Choroid plexus epithelial cell (primary cell): ENCODE measurements at places on chromosomes 2 and 18.
A peak's percentile ranks its signal among the peaks of the same experiment; 100 is the strongest.

DNA sequence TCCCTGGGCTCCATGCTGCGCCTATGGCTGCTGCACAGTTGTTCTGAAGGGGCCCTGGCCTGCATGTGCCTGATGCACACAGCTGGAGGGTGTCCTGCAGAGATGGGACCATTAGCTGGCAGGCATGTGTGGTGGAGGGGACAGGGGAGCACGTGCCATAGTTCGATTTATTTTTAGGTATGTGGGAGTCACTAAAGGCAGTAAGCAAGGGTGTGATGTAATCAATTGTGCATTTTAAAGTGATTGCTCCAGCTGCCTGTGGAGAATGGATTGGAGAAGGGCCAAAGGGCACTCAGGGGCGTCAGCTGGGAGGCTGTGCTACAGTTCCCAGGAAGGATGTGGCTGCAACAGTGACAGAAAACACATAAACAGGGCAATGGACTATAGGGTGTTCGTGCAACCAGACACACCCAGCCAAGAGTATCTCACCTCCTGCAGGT, 205.1 kb downstream of the ARL4C start:
- DNase-seq = peak; percentile 81

DNA sequence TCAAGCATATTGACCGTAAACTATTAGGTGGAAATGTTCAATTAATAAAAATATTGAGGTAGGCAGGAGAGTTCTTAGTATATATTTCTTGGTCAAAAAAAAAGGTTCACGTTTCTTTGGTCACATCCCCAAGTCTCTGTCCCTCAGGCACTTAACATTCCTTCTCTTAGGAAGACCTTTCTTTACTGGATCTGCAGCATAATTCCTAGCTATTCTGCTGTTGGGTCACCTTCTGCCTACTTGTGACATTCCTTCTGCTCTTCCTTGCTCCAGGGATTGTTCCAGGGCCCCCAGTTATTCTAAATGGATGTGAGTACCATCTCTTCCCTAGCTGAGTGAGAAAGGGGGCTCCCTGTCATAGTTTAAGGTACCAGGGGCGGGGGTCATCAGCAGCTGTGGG, 4.2 kb downstream of the UGP2 start:
- no peak for DNase-seq

DNA sequence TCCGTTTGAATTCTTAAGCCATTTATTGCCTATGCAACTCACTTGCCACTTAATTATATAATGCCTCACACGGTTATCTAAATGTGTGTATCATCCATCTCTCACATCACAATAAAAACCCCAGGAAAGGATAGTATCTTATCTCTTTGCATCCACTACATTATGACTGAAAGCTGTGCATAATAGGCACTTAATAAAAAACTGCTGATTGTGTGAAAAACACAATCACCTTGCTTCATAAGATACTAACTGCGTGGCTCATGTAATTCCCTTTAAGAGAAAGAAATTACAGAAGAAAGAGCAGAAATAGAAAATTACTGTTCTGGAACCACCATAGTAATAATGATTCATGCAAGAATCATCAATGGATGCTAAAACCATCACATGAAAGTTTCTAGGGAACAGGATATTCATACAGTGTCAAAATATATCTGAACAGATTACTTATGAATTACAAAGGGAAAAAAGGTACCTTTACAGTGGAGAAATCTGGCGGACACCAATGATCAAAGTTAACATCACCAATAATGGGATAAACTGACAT, 29.3 kb downstream of the CUL3 start:
- no peak for DNase-seq

DNA sequence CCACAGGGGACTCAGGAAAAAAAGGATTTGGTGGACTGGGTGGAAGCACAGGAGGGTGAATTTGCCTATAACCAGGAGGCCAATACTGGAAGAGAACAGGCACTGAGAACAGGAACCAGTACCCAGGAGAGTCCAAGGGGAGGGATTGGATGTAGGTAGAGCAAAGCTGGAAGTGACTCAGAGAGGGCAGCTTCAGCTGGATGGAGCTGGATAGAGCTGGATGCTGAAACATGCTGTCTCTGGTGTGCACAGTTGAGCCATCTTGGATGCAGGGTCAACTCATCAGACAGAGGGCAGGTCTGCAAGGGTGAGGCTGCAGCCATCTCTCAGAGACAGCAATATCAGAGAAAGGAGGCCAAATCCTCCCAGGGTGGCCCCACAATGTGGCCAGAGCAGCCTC, 134.0 kb downstream of the GALNT14 start:
- no peak for DNase-seq
